ENCODE measurements at places on chromosomes 11 and 22.

- DNase-seq = no peak
Measured at GRCh38 chr22:37535159-37535558, 15.9 kb upstream of the CARD10 start.

DNA sequence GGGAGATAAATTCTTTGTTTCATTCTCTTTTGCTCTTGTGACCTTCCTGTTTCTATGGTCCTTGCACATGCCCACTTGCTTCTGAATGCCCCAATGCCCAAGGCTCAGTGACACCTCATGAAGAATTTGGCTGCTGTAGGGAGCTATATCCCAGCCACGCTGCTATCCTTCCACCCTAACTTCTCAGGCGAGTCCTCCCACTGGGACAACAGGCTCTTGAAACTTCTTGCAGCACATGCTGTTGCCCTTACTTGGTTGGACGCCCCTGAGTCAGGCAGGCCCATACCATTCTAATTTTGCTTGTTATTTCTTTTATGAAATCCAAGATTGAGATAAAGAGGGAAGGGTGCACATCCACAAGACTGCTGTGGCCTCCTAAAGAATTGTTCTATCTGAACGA lies 57.6 kb upstream of the BLID start:
- DNase-seq = no peak

GRCh38 chr22:36160499-36160942 lies at the start of gene APOL3:
Gene APOL3, minus strand, starts transcription at chr22:36160755. Its CDS starts 11,700 bp downstream, at chr22:36149055.
- peak; percentile 70 for DNase-seq

DNA sequence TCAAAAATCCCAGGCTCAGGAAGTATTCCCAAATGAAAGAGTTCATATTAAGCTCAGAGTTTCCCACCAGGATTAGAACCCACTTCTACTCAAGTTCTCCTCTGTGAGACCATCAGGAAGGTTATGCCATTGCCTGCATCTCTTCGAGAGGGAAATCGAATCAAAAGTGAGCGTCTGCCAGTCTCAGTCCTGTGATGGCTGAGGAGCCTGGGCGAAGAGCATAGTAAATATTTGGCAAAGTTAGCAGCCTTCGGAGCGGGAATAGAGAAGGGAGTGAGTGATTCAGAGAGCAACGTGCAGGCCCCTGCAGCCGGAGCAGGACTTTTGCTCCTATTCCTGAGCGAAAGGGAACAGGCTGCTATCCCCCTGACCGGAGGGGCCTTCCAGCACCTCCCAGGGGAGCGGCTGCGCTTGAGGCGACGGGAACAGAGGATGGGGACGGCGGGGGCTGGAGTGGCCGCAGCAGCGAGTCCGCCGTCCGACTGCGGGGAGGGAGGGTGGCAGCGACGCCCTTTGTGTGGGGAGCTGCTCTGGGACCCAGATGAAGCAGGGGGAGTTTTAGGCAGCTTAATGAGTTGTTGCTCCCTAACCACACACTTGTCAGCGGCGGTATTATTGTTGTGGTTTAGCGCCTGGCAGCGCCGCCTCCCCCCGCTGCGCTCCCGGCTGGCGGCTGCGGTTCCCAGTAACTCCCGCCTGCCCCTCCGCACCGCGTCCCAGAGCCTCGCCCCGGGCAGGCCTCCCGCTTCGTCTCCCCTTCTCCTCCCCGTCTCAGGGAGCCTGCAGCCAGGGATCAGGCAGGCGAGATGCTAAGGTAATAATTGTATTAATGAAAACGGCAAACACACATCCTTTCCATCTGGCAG lies 21.7 kb upstream of the NRGN start:
- DNase-seq = peak; percentile 54

DNA sequence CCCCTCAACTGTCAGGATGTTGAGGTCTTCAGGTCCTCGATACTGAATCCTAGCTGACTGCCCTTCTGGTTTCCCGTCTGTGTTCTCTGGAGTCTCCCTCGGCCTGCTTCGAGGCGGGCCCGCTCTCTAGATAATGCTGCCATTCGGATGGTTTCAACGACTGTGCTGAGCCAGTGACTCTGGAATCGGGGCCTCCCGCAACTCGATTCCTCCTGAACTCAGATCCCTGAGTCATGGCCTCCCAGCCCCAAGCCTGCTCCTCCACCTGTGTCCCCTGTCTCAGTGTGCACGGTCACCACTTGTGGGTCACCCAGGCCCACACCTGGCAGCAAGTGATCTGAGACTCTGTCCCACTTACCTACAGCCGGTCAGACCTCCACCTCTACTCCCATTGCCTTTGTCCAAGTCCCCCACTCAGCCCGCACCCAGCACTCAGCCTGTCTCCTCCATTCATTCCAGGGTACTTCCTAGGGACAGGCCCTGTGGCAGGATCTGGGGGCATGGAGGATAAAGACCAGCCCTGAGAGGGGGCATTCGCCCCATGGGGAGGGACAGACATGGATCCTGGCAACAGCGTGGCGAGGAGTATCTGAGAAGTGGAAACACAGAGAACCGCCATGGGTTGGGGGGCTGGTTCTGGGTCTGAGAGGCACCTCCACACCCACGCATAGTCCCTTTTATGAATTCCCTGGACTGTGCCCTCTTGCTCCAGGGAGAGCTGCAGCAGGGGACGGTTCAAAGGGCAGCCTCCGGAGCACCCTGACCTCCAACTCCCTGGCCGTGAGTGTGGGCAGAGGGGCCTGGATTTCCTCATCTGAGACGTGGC lies 14.3 kb downstream of the MPST start:
- DNase-seq = no peak

- no peak for DNase-seq
Measured at GRCh38 chr11:129458756-129459535, 83.3 kb downstream of the BARX2 start.

Measured in GM03348 (cell line).